ENCODE measurements at places on chromosomes 3 and 15. TPM values are rescaled to one million over a fixed set of nuclear protein-coding genes. Genes with fewer than 3 reads are reported as not detected.
A peak's percentile ranks its signal among the peaks of the same experiment; 100 is the strongest.

Gene CCR8
- total RNA-seq, result not detected

Gene CD200
- total RNA-seq, result not detected

Gene P2RY13
- total RNA-seq, result not detected

Gene GP5
- 0.05 TPM for total RNA-seq

Gene SLC25A20
- total RNA-seq, result 12.2 TPM

DNA sequence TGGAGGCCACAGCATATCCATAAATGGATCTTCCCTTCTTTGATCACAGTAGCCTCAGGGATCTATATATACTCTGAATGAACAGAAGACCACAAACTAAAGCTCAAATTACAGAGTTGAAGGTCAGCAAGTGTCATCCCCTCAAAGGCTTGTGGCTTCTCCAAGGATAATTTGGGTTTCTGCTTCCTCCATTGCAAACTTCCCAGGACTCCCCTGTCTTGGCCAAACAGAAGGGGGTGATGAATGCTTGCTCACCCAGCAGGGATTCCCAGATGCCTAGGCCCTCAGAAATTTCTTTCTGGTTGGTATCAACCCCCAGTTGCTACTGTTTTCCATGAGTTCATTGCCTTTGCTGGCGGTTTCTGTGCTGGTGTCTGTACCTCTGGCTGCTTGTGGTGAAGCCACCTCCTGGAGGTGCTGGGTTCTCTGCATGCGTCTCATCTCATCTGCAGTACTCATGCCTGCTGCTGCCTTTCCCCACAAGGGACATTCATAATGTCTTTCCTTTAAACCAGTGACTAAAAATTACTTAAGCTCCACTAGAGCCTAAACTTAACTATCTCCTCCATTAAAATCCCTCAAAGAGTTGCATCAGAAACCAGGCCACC is 17.7 kb downstream of the ENTPD3 start:
- H3K27ac ChIP-seq, result no peak overlapping the region
- no peaks in the 10 kb centered on the region for H3K4me1 ChIP-seq
- DNase-seq, result no peak
- H3K36me3 ChIP-seq, result no peaks in the 10 kb centered on the region
- H3K4me3 ChIP-seq, result no peak overlapping the region

DNA sequence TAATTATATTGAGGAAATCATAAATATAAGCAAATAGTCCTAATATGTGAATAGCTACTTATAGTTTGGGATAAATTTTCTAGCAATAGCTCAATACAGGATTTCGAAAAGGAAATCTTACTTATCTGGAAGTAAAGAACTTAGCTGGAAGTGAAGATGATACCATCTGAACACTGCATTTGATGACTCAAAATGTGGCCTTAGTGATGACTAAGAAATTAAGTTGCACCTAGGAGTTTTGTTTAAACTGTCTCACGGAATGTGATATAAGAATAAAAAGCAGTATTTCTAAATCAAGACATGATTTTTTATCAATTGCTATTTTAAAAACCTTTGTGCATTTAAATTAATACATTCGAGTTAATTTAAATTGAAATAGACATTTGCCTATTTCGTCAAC is 91.2 kb downstream of the EOMES start:
- H3K27ac ChIP-seq, result peak overlapping the region; percentile 80
- no peaks in the 10 kb centered on the region for H3K36me3 ChIP-seq
- peaks cover 40% of the 10 kb centered on the region for H3K4me1 ChIP-seq
- DNase-seq, result no peak
- H3K4me3 ChIP-seq, result no peak overlapping the region
- H3K27me3 ChIP-seq, result no peaks in the 10 kb centered on the region

DNA sequence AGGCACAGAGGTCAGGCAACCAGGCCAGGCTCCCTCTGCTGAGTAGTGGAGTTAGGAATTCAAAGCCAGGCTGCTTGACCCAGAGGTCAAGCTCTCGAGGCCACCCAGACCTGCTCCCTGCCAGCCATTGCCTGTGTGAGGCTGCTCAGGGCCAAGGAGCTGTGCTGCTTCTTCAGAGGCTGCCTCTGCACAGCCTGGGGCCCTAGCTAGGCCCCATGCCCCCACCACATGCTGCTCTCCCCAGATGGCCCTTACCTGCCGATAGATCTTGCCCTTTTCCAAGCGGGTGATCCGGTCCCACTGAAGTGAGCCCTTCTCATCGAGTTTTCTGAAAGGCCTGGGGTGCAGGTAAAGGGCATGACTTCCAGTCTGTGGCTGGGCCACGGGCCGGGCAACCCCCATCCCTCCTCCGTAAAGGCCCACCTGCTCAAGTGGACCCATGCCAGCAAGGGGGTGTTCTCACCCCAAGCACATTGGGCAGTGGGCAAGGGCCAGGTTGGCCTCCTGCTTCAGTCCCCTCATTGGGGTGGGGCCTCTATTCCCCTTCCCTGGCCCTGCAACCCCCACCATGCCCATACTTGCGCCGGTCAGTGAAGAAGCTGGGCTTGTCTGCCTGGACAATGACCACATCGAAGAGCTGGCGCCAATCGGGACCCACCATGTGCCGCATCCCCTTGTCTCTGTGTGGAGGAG is 6.5 kb downstream of the NT5DC2 start:
- no peak overlapping the region for H3K27ac ChIP-seq
- no peaks in the 10 kb centered on the region for H3K4me1 ChIP-seq
- no peak for DNase-seq
- no peaks in the 10 kb centered on the region for H3K27me3 ChIP-seq
- no peaks in the 10 kb centered on the region for H3K36me3 ChIP-seq

DNA sequence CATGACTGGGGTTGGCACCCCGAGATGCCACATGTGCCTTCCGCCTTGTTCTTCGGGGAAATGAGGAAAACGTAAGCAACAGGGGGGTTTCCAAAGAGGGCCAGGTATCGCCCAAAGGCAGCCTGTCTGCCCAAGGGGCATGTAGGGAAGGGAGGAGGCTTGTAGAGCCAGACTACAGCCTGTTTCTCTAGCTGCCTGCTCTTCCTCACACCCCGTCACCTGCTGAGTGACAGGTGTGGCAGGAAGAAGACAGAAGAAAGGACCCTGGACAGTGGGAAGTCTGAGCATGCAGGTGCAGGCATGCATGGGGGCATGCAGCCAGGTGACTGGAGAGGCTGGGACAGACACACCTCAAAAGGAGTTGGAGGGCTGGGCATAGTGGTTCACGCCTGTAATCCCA is 9.8 kb downstream of the PLA2G4E start:
- H3K27ac ChIP-seq, result no peak overlapping the region
- H3K36me3 ChIP-seq, result no peaks in the 10 kb centered on the region
- H3K27me3 ChIP-seq, result peaks cover 3% of the 10 kb centered on the region
- no peaks in the 10 kb centered on the region for H3K4me1 ChIP-seq
- DNase-seq, result no peak

GRCh38 chr15:64013179-64014062 is 32.9 kb downstream of the DAPK2 start:
- 0 out of 2 replicates have a peak overlapping the region, but pooled peaks have one; percentile 8 for H3K27ac ChIP-seq
- no peak for DNase-seq
- peaks cover 15% of the 10 kb centered on the region for H3K4me1 ChIP-seq
- H3K27me3 ChIP-seq, result no peaks in the 10 kb centered on the region
- no peak overlapping the region for H3K4me3 ChIP-seq

DNA sequence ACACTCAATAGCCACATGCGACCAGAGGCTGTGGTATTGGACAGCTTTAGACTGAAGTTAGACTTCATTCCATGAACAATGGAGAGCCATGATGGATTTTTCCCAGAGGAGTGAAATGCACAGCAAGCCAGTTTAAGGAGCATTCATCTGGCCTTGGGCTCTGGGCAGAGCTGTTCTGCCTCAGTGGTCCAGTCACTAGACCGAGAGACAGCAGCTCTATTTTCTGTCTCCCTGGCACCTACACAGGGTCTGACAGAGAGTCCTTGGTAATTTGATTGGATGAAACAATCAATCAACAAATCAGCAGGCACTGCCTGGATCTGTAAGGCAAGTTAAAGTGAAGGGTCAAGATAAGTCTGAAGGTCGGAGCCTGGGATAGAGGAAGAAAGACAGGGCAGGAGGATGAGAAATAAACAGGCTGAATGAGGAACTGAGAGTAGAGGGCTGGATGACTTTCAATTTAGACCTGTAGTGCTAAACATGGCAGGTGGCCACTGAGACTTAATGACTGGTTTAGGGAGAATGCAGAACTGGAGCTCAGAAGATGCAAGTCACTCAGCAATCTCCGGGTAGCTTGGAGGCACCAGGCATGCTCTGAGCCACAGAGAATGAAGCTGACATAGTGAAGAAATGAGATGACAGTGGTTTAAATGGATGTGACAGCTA is 98.5 kb upstream of the SLC25A36 start:
- H3K27ac ChIP-seq, result no peak overlapping the region
- no peaks in the 10 kb centered on the region for H3K4me1 ChIP-seq
- H3K4me3 ChIP-seq, result no peak overlapping the region
- no peaks in the 10 kb centered on the region for H3K36me3 ChIP-seq
- DNase-seq, result no peak

GRCh38 chr3:43055806-43056770 is 49.8 kb downstream of the POMGNT2 start:
- no peaks in the 10 kb centered on the region for H3K4me1 ChIP-seq
- H3K36me3 ChIP-seq, result no peaks in the 10 kb centered on the region
- H3K27me3 ChIP-seq, result no peaks in the 10 kb centered on the region
- no peak for DNase-seq
- no peak overlapping the region for H3K4me3 ChIP-seq
- no peak overlapping the region for H3K27ac ChIP-seq

- no peak overlapping the region for H3K4me3 ChIP-seq
- H3K27me3 ChIP-seq, result no peaks in the 10 kb centered on the region
- no peaks in the 10 kb centered on the region for H3K4me1 ChIP-seq
- no peak overlapping the region for H3K27ac ChIP-seq
- no peak for DNase-seq
Observed at GRCh38 chr3:187946163-187946691, 201.0 kb upstream of the BCL6 start.

DNA sequence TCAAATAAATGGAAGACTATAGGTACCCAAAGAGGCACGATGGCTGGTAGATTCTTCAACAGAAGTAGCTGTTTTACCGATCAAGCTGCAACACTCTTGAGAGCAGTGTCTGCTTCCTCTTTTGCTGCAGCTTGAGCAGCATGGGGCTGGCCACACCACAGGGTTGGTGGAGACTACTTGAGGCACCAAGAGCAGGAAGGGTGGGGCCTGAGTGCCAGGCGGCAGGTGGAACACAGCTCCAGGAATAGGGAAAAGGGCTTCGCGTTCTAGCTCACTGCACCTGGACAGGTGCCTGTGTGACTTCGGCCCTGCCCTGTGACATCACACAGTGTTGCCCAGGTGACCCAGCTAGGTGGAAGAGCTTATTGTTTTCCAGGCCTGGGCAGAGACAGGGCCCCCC is at the start of gene CCDC33:
Gene CCDC33, plus strand, starts transcription at position 365 of the 400 bp plus-strand sequence. CDS start 394 bp downstream, outside the sequence.
- H3K4me1 ChIP-seq, result peaks cover 23% of the 10 kb centered on the region

DNA sequence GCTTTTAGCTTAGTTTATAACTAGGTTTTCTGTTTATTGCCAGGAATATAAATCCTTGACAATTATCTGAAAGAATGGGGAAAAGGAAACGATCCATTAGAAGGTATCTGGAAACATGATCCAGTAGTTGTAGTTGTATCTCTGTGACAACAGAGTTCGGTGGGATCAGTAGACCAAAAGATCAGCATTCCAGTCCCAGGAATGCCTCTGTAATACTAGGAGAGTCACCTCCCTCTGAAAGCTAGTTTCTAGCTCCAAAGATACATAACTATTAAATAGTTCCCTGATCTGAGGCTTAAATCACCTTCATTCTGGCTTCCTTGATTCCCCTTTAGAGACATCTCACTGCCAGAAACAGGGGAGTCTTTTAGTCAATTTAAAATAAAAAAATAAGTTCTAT is 34.1 kb downstream of the MB21D2 start:
- no peak for DNase-seq
- peaks cover 58% of the 10 kb centered on the region for H3K4me1 ChIP-seq
- H3K27me3 ChIP-seq, result no peaks in the 10 kb centered on the region
- H3K36me3 ChIP-seq, result no peaks in the 10 kb centered on the region
- peak overlapping the region; percentile 74 for H3K27ac ChIP-seq

DNA sequence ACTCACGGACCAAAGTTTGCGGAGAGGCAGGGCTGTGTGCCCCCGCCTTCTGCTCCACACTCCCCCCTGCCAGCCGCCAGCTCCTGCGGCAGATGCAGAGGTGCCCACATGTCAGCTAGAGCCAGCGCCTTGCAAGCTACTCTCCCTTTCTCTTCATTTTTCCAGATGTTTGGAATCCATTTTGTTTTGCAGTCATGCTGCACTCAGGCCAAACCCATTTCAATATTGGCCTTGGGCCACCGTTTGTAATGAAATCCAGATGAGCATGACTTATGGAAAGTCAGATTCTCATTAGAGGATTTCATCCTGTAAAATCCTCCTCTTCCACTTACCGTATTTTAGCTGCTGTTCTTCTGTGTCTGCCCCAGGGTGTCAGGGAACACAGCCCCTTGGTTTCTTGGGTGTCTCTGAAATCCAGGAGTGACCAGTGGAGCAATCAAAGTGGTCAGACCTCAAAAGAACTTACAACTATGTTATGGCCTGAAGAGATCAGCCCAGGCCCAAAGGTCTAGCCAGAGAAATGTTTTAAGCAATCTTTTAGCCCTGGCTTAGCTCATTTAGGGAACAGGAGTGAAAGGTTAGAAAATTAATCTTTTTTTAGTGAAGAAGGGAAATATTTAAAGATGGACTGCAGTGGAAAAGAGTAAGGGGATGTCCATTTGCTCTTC is 65.8 kb downstream of the AAGAB start:
- H3K27ac ChIP-seq, result peak overlapping the region; percentile 84
- DNase-seq, result no peak
- no peak overlapping the region for H3K4me3 ChIP-seq
- H3K27me3 ChIP-seq, result no peaks in the 10 kb centered on the region
- peaks cover 97% of the 10 kb centered on the region for H3K4me1 ChIP-seq

GRCh38 chr15:97995881-97996603 is 35.5 kb downstream of the ARRDC4 start:
- no peaks in the 10 kb centered on the region for H3K27me3 ChIP-seq
- no peak for DNase-seq
- H3K27ac ChIP-seq, result no peak overlapping the region
- H3K36me3 ChIP-seq, result no peaks in the 10 kb centered on the region

DNA sequence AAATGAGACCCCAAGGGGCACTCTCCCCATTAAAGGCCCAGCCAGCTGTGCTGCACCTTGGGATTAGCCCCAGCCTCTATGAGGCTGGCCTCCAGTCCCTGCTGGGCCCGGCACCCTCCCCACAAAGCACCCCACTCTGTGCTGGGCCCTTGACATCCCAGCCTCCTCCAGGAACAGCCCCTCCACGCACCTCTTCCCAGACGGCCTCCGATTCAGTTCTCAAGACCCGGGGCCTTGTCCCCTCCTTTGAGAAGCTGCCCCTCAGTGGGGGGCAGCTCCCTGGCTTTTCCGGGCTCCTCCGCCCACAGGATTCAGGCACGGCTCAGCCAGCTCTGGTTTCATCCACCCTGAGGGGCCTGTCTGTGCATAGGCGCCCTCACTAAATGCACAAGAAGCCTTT is 144.1 kb downstream of the LRRK1 start:
- no peaks in the 10 kb centered on the region for H3K4me1 ChIP-seq
- peaks cover 3% of the 10 kb centered on the region for H3K36me3 ChIP-seq
- no peak for DNase-seq
- H3K4me3 ChIP-seq, result no peak overlapping the region
- H3K27me3 ChIP-seq, result no peaks in the 10 kb centered on the region

DNA sequence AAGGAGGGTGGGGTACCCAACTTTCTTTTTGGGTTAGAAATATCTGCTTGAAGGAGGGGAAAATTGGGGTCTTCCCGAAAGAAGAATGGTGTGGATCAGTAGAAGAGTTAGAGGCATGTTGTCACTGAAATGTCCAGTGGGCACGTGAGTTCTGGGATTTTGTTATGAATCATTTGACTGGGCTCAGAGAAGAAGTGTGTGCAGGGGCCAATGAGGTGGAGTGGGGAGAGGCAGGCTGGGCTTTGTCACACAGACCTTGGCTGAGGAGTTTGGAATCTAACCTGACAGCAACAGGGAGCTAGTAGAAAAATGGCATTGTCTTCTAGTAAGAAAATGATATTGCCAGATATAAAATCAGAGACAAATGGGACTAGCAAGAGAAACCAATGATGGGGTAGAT is 436.8 kb downstream of the MFSD1 start:
- no peaks in the 10 kb centered on the region for H3K36me3 ChIP-seq
- no peak for DNase-seq
- H3K27me3 ChIP-seq, result no peaks in the 10 kb centered on the region
- no peak overlapping the region for H3K27ac ChIP-seq
- H3K4me3 ChIP-seq, result no peak overlapping the region

All from Panc1 (cell line).